Stimulated activated CD4-positive, alpha-beta T cell treated with anti-CD3 and anti-CD28 coated beads, Interleukin-1b, Interleukin-23, amount 100 ng/mL, for 1 hour (primary cell): ENCODE measurements at places on chromosomes 2 and 18.

GRCh38 chr2:226993171-226993570 is 157.3 kb downstream of the RHBDD1 start:
- DNase-seq = no peak

- DNase-seq = no peak
Measured at GRCh38 chr2:151953467-151953866, 125.2 kb upstream of the ARL5A start.

GRCh38 chr18:3402982-3403451 is 47.0 kb upstream of the TGIF1 start:
- DNase-seq = no peak

DNA sequence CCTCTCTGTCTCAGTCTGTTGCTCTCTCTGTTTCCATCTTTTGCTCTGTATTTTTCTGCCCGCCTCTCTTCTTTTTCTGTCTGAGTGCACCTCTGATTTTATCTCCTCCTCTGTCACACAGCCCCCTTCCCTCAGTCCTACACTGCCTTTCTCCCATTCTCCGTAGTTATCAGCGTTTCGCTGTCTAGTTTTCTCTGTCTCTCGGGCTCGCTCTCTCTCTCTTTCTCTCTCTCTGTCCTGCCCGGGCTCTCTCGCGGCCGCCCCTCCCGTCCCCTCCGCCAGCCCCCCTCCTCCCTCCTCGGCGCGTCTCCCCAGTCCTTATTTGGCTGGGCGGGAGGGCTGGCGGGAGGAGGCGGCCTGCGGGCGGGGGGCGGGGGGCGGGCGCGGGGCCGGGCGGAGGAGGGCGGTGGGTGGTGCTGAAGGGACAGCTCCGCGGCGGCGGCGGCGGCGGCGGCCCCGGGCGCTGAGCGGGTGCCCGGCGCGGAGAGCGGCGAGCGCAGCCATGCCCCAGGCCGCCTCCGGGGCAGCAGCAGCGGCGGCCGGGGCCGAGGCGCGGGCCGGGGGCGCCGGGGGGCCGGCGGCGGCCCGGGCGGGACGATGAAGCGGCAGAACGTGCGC is at the start of gene KCNK3:
KCNK3 (plus strand) TSS at position 444 of the 618 bp plus-strand sequence; CDS start at position 598, 154 bp downstream.
- DNase-seq = peak; percentile 26

DNA sequence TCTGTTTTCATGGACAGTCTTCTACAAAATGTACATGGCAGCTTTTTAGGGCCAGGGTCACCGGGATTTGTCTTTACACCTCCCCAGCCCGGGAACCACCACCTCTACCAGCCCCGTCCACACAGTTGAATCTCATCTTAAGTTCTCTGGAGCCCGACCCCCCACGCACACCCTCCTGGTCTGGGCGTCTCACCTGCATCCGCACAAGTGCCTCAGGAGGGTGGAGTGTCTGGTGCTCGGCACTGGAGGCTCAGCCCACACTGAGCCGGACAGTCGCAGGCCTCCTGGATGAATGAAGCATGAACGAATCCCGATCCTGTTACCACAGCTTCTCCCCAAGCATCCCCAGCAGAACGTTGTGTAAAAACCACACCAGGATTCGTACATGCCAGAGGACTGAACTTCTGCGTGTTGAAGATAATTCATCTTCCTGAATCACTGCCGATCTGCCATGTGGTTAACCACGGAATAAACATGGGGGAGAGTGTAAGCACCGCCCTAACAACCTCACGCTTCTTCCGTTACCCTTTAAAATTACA is 162.0 kb downstream of the RTP5 start:
- DNase-seq = peak; percentile 18

- peak; percentile 98 for DNase-seq
Measured at GRCh38 chr18:62522504-62523254, at the start of gene ZCCHC2. Gene ZCCHC2 (plus strand): TSS chr18:62523025. CDS start chr18:62523425, 400 bp downstream.
